Spinal cord (tissue), 10 donors: ENCODE measurements at places on chromosomes 7 and 10. TPM values are rescaled to one million over a fixed set of nuclear protein-coding genes. Genes with fewer than 3 reads are reported as not detected.

The VIPR2 gene
- total RNA-seq, result 11.3 TPM

The DCLRE1C gene
- total RNA-seq, result 14.2 TPM

- DNase-seq, result peak; percentile 79
These were observed 750.1 kb upstream of the SORCS1 start for GRCh38 chr10:107914450-107915214.

- DNase-seq, result no peak
These were observed 383.8 kb downstream of the TNS3 start for GRCh38 chr7:47198159-47198558.

DNA sequence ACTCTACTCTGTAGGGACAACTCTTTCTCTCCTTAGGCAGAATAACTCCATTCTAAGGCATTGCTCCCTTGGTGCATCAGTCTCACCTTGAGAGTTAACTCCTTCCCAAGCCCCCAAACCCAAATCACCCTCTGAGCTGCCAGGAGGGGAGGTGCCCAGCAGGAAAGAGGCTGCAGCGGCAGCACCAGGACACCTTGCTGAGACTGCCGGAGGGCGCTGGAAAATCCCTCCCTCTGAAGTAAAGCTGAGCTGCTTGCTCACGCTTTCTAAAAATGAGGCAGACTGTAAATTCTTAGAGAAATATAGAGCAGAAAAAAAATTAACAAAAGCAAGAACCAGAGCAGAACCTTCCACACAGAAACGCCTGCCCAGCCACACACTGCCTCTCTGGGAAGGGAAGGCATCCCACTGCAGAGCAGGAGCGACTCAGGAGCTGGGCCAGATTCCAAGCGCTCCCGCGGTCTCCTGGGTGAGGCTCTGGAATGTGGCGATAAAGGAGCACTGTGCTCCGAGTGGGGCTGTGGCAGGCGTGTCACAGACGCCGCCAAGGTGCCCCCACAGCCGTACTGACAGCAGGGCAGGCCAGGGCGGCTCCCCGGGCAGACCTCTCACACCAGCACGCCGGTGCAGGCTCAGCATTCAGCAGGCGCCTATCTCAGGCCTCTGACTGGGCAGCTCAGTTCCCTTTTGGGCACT, 202.1 kb downstream of the TNS3 start:
- peak; percentile 53 for DNase-seq

DNA sequence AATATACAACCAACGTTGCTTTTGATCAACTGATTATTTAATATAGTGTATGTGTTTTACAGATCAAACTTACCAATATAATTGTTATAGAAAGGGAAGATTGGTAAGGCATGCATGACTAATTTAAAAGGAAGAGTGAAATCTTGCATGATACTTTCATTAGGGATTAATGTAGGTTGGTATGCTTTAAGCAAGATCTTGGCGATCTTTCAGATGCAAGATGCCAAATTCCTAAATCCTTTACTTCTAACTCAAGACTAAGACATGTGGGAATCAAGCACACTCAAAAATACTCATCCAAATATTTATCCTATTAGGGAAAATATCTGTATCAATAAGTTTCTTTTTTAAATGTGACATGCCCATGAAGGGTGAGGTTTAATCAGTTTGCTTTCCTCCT, 321.4 kb upstream of the MEOX2 start:
- no peak for DNase-seq

GRCh38 chr10:88063861-88064557, 200.6 kb downstream of the PTEN start:
- no peak for DNase-seq

DNA sequence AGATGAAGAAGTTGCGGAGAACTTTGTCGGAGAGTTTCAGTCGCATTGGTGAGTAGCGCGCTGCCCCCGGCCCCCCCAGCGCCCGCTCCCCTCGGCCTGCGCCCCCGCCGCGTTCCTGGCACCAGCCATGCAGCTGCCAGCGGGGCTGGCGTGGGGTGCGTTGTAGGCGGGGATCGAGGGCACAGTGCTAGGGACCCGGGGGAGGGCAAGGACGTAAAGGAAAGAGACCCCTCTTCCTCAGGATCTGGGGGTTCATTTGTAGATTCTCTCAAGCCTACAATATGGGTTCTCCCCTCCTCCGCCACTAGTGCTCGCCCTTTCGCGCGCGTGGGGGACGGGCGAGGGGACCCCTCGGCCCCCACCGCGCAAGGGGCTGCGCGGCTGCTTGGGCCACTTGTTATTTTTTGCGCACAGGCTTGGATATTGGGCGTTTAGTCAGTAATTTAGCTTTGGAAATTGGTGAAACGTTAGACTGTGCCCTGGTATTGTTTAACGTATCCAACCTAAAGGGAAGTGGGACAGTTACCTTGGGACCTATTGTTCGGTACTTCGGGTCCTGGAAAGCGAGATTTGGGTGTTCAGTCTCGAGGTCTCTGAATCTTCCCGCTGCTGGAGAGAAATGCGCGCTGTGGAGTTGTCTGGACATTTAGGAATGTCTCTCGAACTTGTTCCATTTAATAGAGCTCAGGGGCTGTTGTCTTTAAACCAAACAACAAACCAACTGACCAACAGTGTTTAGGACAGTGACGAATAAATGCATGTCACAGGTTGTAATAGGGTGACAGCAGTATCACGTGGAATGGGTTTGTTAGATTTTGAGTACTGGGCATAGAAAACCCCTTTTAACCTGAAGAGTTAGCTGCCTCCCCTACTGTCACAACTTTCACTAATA, 796 bp downstream of the CDK14 start:
- peak; percentile 57 for DNase-seq

- no peak for DNase-seq
These were observed 6.1 kb downstream of the BICC1 start for GRCh38 chr10:58518775-58519174.

DNA sequence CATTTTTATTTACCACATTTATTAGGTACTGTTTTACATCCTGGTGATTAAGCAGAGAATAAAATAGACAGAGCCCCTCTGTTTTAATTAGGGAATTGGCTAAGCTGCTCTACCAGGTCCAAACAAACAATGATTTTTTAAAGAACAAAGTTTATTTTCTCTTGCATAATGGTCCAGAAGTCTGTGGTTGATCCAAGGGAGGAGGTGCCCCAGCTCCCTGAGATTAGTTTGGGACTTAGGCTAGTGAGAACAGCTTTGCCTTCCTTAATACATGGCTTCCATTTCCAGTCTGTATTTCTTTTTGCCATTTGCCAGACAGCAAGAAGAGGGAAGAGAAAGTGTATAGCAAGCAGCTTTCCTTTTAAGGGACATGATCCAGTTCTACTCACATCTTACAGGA, 2.9 kb upstream of the MIOS start:
- no peak for DNase-seq

DNA sequence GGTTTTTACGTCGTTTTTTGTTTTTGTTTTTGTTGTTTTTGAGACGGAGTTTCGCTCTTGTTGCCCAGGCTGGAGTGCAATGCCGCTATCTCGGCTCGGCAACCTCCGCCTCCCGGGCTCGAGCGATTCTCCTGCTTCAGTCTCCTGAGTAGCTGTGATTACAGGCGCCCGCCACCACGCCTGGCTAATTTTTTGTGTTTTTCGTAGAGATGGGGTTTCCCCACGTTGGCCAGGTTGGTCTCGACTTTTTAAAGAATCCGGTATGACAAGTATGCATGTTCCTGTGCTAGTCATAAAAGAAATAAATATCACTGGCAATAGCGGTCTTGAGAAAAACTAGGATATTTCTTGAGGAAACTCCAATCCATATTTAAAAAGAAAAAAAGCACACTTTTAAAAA, 2.7 kb upstream of the ARL4A start:
- DNase-seq, result no peak

GRCh38 chr10:95260397-95260881, 30.4 kb downstream of the PDLIM1 start:
- peak; percentile 52 for DNase-seq

GRCh38 chr7:104358446-104359132, 30.2 kb downstream of the LHFPL3 start:
- DNase-seq, result no peak

- DNase-seq, result no peak
These were observed 28.7 kb upstream of the HABP2 start for GRCh38 chr10:113524120-113524519.

DNA sequence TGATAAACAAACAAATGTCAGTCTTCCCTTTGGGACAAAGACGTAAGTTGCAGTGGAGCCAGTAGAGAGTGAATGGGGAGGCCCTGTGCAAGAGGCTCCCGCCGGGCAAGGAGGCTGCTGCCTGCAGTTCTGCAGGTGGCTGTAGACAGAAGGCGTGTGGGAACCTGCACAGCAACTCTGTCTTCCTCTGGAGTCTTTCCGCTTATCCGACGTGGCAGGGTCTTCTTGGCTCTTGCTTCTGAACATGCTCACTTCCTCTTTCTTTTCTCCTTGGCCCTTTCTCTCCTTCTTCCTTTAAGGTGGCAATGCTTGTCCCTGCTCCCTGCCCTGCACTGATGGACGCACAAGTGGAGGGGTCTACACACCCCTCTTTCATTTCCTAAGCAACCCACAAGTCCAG, 122.5 kb downstream of the HIPK2 start:
- no peak for DNase-seq

- no peak for DNase-seq
These were observed 236.3 kb downstream of the BAMBI start for GRCh38 chr10:28913436-28914237.

DNA sequence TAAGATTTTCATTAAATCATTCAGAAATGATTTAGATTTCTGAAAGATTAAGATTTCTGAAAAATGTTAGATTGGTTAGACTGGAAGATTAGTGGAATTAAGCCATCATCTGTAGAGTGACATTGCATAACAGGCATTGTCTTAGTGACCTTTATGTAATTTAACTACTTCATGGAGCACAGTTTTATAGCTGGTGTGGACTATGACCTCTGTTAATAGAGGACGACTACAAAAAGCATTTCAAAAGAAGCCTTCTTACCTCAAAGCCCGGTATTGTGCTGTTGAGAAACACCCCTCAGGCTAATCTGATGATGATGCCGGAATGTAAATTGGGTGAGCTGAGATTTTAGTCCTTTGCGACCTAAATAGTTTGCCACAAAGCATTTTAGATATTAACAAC, 55.6 kb downstream of the GALNT11 start:
- DNase-seq, result no peak

DNA sequence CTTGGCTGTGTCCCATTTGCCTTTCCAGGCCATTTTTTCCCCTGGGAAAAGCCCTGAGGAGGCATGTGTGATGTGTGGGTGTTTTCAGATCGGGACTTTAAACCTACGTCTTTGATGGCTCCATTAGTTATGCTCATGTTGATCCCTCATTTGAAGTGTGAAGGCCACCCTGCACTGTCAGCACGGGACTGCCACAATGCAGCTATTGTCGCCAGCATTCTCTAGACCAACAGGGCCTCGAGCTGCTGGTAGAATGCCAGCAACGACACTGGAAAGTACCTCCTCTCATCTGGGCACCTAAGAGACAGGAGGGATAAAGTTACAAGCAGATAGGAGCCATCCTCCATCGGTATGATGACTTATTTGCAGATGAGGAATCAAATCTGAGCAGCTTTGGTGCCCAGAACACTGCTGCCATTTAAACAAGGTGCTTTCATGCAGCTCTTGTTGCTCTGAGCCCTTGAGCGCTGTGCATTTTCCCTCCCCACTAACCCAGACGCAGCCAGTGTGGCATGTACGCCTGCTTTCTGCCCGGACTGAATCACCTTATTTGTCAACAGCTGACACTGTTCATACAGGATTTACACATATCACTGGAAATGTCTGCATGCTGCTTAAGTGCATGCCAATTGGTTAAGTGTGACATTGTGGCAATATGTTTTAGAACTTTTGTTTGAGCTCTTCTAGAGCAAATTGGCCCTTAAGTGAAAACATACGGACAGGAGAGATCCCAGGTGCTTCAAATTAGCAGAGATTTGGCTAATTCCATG, 175.0 kb upstream of the PITRM1 start:
- peak; percentile 59 for DNase-seq

- no peak for DNase-seq
These were observed 339.8 kb downstream of the ABCA13 start for GRCh38 chr7:48511080-48511479.

DNA sequence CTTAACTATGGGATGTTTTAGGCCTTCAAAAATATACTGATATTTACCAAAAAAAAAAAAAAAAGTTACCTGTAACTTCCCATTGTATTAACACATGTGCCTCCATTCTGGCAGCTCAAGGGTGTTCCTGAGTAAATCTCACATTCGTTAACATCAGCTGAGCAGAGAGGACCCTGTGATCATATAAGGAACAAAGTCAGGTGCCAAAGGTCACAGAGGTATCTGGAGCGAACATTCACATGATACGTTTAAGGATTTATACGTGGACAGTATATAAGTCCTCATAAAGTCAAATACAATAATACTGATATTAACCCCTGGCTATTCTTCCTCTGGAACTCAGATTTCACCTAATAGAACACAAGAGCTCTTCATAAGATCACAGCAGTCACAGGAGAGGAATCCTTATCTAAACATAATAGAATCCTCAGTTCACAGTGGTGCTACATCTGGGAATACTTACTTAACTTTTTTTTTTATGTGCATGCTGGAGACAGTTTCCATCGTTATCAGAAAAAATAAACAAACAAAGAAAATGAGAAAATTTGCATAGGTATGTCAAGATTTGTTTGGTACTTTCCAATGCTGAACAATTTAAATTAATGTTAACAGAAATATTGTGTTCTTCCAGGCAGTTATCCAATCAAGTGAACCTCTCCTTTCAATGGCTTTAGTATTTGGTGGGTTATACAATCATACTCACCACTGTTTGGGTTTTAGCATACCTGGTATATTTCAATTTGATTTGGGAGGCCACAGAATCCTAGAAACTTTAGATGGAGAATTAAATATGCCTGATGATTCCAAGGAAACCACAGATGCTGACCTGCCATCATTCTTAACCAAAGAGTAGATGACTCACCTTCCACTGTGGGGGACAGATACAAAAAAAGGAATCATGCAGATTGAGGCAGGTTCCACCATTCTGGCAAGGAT, 6.6 kb downstream of the CUBN start:
- peak; percentile 30 for DNase-seq

- DNase-seq, result no peak
These were observed 43.7 kb upstream of the SLIT1 start for GRCh38 chr10:97229322-97230015.

DNA sequence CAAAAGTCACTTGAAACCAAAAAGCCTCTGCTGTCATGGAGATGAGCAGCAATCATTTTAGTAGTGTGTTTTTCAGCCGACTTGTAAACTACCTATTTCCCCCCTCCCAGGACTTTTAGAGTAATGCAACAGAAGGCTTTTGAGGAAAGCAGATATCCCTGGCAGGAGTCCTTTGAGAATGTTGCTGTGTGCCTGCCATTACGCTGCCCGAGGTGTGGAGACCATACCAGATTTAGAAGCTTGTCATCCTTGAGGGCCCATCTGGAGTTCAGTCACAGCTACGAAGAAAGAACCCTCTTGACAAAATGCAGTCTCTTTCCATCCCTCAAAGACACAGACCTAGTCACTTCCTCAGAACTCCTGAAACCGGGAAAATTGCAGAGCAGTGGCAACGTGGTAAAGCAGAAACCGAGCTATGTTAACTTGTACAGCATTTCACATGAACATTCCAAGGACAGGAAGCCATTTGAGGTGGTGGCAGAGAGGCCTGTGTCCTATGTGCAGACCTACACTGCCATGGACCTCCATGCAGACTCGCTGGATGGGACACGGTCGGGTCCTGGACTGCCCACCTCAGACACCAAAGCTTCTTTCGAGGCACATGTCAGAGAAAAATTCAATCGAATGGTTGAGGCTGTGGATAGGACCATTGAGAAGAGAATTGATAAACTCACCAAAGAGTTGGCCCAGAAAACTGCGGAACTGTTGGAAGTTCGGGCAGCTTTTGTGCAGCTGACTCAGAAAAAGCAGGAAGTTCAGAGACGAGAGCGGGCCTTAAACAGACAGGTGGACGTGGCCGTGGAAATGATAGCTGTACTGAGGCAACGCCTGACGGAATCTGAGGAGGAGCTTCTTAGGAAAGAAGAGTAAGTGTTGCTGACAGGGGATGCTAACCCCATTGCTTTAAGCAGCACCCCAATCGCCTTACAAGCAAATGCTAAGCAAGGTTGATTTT, 2.2 kb downstream of the ZNF365 start:
- no peak for DNase-seq
